Progenitor cell of endocrine pancreas (in vitro differentiated cells): ENCODE measurements at places on chromosomes 4 and X. TPM values are rescaled to one million over a fixed set of nuclear protein-coding genes. Genes with fewer than 3 reads are reported as not detected.

The MND1 gene
- 9.1 and 9.7 TPM in 2 replicates for total RNA-seq

DNA sequence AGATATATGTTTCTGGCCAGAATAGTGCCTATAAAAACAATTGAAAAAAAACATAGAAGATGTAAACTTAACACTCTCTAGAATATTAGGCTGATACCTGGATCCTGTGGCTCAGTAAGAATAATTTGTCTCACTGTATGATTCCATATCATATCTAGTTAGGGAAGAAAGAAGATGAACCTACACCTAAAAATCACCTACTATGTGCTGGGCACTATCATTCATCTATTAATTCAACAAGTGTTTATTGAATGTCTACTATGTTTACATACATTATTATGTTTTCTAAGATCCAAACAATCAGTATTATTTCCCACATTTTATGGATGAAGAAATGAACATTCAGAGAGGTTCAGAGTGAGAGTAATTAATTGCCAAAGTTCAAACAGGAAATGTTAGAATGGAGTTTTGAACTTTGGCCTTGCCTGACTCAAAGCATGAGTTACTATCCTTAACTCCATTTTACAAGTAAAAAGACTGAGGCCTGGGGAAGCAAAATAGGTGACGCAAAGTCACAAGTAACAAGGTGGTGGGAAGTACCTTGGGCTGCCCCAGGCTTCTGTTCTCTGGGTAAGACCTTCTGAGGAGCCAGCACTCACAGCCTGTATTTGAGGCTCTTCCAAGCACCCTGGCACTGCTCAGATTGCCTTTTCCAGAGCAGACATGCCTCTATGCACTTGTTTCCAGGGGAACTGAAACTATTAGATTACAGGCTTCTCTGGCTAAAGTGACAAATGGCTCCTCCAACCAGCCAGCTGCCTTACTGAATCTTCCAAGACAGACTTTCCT is 111.1 kb upstream of the ACSL4 start:
- no peak for DNase-seq

- DNase-seq: no peak
Measured at GRCh38 chr4:152169683-152170082, 366.2 kb downstream of the FBXW7 start.

GRCh38 chr4:129614611-129615010 is 518.7 kb downstream of the C4orf33 start:
- DNase-seq: no peak

GRCh38 chr4:39230462-39230861 is 48.1 kb downstream of the WDR19 start:
- DNase-seq: no peak
